CD4-positive, alpha-beta T cell (primary cell): ENCODE measurements at places on chromosomes 12 and 14.

DNA sequence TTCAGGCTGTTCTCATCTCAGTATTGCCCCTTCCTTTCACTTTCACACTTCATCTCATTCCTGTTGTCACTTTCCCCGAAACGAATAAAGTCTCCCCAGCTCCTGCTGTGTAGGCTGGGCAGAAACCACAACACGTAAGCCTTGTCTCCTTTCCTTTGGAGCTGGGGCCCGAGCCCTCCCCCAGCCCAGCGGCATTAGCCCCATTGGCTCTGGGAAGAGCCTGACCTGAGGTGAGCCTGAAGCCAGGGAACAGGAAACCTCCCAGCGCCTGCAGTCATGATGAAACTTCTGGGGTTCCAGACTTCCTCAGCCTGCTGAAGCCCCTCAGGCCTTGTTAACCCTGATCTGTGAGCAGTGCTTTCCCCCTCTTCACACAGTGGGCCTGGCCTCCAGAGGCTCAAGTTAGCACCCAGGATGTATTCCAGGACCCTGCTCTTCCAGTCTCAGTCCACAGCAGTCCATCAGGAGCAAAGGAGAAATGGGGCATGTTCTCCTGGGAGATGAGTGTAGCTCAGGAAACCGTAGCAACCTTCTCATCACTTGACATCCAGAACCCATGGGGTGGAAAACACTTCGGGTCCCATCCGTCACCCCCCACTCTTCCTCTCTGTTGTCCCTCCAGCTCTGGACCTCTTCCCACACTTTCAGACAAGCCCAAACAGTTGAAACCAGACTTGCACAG is 21.8 kb downstream of the VASH1 start:
- DNase-seq, result no peak

GRCh38 chr12:106097011-106097410 is 41.7 kb downstream of the NUAK1 start:
- no peak for DNase-seq

GRCh38 chr12:15863984-15864383 is 18.2 kb upstream of the STRAP start:
- peak; percentile 11 for DNase-seq

- no peak for DNase-seq
These were observed 11.3 kb upstream of the PRIMA1 start for GRCh38 chr14:93799617-93799988.

GRCh38 chr12:22064968-22065367 is 18.9 kb downstream of the CMAS start:
- DNase-seq, result no peak

GRCh38 chr14:81655423-81656314 is 122.0 kb upstream of the SEL1L start:
- DNase-seq, result no peak

DNA sequence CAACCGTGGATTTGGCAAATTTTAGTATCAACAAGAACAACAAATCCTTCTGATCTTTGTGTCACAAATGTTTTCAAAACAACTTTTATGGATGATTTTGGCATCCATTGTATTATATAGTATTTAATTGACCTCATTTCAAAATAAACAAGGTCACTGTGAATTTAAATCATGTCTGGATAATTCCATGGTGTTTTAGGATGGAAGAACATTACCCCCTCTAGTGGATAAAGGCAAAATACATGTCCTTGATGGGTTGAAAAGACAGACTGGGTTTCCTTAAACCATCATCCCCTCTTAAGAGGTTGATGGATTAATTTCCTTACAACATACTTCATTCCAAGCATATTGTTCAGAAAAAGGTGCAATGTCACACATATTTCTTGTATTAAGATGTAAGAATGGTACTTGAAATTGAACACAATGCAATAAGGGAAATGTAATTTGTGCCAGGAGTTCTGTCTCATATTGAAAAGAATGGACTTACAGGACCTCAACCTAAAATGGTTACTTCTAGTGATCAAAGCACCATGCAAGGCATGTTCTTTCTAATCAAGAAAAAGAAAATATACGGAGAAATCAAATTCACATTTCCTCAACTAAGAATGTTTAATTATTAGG is 352.0 kb downstream of the BCAT1 start:
- DNase-seq, result no peak

DNA sequence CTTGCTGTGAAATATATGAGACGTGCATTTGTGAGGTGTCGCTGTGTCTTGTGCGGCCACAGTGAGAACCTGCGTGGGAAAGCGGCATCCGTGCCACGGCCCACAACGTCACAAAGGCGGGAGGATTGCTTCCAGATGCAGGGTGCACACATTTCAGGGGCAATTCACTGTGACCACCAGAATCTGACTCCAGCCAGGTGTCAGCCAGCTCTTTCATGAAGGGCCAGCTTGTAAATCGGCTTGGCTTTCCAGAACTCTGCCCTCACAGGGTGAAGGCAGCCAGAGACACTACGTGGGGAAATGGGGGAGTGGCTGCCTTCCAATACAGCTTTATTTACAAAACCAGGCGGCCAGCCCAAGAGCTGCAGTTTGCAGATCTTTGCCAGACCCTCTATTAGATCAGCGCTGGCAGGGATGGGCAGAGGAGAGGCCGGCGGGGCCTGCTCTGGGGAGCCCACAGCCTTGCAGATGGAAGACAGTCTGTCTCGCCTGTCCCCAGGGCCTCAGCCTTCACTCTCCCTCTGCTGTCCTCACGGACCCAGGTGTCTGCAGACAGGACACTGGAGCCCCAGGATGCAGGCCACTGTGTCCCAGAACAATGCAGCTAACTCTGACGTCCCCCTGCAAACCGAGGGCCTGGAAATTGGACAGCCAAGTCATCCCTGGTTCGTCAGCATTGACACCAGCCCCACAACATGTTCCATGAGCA is 53.5 kb downstream of the ADGRD1 start:
- no peak for DNase-seq

- no peak for DNase-seq
These were observed 29.4 kb upstream of the KRAS start for GRCh38 chr12:25280082-25280481.

GRCh38 chr12:104964856-104965205 is 6.7 kb upstream of the SLC41A2 start:
- DNase-seq, result no peak

- DNase-seq, result no peak
These were observed 54.5 kb downstream of the C12orf75 start for GRCh38 chr12:105384916-105385535.

DNA sequence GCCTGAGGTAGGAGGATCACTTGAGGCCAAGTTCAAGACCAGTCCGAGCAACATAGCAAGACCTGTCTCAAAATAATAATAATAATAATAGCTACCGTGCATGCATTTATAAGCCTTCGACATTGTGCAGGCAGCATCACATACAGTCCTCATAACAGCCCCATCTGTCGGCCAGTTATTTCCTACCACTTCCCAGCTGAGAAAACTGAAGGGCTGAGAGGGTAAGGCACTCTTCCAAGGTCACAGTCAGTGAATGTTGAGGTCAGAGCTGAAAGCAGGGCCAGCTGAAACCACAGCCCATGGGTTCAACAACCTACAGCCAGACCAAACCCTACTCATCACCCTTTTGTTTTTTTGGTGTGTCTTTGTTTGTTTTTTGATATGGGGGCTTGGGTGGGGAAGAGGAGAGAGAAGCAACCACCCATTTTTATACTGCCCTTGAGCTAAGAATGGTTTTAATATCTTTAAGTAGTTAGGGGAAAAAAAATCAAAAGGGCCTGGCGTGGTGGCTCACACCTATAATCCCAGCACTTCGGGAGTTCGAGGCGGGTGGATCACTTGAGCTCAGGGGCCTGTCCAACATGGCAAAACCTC is 16.8 kb upstream of the ITPK1 start:
- DNase-seq, result no peak
